Stimulated activated CD4-positive, alpha-beta T cell treated with anti-CD3 and anti-CD28 coated beads, Interleukin-15, amount 100 ng/mL, for 24 hours (primary cell): ENCODE measurements at places on chromosomes 2 and 18.

DNA sequence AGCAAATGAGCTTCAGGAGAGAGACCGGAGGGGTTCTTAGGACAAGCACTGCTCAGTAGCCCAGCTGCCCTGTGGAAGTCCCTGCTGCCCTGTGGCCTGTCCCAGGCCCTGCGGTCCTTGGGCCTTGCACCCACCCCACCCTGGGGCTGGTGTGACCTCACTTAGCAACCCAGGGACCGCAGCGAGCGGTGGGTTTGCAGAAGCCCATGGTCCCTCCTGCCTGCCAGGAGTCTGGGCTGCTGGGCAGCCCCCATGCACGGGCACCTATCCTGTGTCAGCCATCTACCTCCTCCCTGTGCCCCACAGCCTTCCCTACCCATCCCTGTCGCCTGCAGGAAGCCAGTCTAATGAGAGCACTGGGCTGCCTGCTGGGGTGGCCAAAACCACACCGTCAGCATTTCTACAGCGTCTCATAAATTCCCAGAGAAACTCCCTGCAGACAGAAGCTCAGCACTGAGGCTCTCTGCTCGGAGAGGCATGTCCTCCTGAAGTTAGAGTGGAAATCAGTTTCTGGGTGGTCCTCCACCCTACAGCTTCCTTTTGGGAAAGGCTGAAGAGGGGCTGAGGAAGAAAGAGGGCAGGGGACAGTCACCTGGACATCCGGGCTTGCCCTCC lies 231.1 kb upstream of the HS6ST1 start:
- no peak for DNase-seq

GRCh38 chr18:23553887-23554286 lies 32.4 kb downstream of the NPC1 start:
- no peak for DNase-seq

DNA sequence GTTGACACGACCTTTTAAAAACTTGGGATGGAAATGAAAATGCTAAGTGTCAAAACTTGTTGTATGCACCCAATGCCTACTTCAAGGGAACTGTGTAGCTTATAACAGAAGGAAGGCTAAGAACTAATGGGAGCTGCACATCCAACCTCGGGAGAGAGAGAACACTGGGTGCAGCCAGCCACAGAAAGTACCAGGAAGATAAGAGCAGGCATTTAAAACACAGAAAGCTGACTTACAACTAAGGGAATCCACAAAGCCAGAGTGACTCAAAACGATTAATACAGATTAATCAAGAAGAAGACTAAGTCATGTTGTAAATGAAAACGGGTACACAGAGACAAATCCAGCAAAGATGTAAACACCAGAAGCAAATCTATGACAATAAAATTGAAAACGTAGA lies 113.4 kb downstream of the HDAC4 start:
- no peak for DNase-seq

DNA sequence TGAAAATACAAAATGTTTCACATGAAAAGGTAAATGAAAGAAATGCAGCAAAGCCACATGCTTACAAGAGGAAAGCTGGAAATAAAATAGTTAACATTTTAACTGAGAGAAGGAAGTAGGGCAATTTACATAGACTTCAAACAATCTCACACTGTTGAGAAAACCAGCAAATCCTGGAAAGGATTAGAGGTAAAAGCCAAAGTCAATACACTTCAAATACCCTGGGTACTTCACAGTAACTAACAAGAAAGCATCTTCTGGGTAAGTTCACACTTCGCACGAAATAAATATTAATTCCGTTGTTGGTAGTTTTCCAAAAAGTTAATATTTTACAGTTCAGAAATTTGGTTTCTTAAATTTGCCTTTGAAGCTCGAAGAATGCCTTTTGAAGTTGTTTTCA lies 3.5 kb upstream of the ERICH2 start:
- DNase-seq, result no peak

GRCh38 chr2:105744091-105744908 lies 412 bp upstream of the NCK2 start:
- DNase-seq, result peak; percentile 74

- peak; percentile 49 for DNase-seq
Measured at GRCh38 chr2:227163998-227164762, at the start of the genes COL4A3 and COL4A4. Gene COL4A3 (plus strand): TSS chr2:227164624. CDS start chr2:227164727, 103 bp downstream. Gene COL4A4 (minus strand): TSS chr2:227164205. CDS start chr2:227147483, 16,722 bp downstream.

- DNase-seq, result no peak
Measured at GRCh38 chr2:100130595-100131391, 11.6 kb downstream of the AFF3 start.

DNA sequence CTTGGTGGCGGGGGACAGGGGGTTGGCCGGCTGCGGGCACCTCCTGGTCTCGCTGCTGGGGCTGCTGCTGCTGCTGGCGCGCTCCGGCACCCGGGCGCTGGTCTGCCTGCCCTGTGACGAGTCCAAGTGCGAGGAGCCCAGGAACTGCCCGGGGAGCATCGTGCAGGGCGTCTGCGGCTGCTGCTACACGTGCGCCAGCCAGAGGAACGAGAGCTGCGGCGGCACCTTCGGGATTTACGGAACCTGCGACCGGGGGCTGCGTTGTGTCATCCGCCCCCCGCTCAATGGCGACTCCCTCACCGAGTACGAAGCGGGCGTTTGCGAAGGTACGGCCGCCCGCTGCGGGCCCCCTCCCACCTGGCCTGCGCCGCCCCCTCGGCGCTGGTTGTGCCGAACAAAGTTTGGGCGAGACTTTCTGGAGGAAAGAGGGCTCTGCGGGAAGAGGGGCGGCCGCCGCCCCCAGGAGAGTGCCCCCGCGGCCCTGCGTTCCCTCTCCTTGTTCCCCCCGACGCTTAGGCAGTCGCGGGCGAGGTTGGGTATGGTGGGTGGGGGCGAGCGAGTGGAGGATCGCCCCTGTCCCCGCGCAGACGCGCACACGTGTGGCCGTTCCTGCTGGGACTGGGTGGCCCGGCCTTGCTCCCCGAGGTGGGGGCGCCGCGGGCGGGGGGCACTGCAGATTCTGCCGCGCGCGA lies 866 bp downstream of the CRIM1 start:
- DNase-seq, result peak; percentile 59

GRCh38 chr2:216103213-216103612 lies 5.9 kb upstream of the XRCC5 start:
- no peak for DNase-seq

DNA sequence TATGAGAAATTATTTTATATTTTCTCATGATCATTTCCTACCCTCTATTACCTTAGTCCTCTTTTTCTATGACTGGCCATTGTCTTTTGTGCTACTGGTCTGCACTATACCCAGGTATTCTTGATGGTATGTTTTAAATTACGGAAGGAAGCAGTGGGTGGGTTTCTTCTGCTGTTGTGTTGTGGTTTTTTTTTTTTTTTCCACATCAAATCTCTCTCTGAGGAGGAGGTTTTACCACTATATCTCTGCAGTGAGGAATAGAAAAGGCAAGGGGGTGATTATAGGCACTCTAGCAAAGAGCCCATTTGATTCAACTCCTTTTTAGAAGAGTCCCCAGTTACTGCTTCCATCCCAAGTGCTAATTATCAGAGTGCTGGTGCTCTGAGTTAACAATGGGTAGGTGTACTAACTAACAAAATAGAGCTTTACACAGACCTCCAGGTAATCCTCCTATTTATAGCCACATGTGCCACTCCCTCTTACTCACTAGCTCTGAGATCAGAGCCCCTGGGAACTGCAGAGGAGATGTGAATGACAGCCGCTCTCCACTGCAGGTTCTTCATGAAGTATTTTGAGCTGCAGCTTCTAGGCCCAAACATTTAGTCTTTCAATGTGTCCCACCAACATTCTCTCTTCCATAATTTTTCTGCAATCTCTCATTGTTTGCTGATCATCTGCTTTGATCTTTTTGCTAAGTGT lies 301.6 kb upstream of the GULP1 start:
- DNase-seq, result no peak

DNA sequence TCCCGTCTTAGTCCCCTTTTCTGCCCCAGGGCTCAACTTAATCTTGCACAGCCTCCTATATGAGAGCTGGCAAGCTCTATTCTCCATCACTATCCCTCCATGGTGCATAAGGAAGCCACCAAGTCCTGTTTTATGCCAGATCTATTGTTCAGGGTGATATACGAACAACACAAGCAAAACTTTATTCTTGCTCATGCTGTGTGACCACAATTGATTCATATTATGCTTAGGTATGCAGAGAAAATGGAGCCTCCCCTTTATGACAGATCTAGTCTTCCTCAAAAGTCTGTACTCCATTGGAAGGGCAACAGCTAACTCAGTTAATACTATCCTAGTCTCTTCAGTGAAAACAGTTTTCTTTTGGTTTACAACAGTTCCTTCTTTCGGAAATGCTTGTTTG lies 94.0 kb upstream of the STON1 start:
- no peak for DNase-seq

- no peak for DNase-seq
Measured at GRCh38 chr2:220175967-220176366, 548.5 kb downstream of the SLC4A3 start.

- DNase-seq, result no peak
Measured at GRCh38 chr18:46570666-46571065, 86.4 kb downstream of the LOXHD1 start.

DNA sequence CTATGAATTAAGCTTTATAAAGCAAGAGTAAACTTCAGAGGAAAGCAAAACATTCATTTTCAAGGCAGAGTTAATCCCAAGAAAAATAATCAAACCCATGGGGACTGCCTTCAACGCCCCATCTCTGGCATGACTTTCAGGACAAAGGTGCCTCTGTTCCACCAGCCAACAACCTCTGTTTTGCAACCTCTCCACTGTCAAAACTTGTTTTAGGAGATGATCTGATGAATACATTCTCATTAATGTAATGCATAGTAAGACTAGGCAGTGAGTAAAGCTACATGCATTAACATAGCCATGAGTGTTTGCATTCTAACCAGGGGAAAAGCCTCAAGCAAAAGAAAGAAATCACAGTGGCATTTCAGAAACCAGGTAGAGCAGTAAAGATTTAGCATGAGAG lies 357.0 kb downstream of the FBXO15 start:
- no peak for DNase-seq

DNA sequence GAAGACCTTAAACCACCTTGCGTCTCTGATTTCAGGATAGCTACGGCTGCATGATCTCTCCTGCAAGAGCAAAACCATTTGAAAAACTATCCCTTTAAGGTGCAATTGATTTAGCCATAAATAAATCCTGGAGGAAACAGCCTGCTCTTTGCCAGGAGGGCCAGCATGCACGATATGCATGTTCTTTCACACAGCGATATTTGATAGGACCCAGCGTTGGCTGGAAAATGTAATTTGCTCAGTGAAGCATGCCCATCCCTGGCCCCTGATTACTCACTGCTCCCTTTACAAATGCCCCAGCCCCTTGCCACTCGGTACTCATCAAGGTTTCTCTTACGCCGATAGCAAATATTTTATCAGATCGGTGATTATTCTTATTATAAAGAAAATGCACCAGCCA lies 315.4 kb downstream of the CDH2 start:
- DNase-seq, result no peak

DNA sequence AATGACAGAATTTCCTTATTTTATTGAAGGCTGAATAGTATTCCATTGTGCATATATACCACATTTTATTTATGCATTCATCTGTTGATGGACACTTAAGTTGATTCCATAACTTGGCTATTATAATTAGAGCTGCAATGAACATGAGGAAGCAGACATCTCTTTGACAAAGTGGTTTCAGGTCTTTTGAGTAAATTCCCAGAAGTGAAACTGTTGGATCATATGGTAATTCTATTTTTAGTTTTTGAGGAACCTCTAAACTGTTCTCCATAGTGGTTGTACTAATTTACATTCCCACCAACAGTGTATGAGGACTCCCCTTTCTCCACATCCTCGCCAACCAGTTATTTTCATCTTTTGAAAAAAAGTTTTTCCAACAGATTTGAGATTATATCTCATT lies 77.5 kb downstream of the TMEM200C start:
- no peak for DNase-seq

GRCh38 chr18:79191418-79191817 lies 122.2 kb downstream of the ATP9B start:
- DNase-seq, result no peak

DNA sequence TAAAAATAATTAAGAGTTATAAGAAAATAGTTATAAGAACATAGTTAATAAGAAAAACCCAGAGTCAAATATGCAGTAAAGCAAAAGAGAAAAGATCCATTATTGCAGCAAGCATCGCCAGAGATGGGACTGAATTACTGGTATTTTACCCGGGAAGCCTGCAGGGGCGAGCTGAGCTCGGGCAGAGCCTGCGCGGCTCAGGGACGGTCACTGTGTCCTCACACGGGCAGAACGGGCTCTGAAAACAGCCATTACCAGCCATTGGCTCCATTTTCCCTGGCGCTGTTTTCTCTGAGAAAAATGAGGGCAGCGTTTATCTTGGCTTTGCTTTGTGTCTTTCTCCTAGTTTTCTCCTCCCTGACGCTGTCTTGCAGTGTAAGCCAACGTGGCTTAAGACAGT lies 95.3 kb upstream of the ALKAL2 start:
- DNase-seq, result no peak

- peak; percentile 20 for DNase-seq
Measured at GRCh38 chr2:100580367-100581276, 17.8 kb downstream of the PDCL3 start.

GRCh38 chr2:122758967-122759366 lies 1003.5 kb downstream of the TSN start:
- no peak for DNase-seq
